ENCODE measurements at places on chromosomes 6 and 20.
A peak's percentile ranks its signal among the peaks of the same experiment; 100 is the strongest.

DNA sequence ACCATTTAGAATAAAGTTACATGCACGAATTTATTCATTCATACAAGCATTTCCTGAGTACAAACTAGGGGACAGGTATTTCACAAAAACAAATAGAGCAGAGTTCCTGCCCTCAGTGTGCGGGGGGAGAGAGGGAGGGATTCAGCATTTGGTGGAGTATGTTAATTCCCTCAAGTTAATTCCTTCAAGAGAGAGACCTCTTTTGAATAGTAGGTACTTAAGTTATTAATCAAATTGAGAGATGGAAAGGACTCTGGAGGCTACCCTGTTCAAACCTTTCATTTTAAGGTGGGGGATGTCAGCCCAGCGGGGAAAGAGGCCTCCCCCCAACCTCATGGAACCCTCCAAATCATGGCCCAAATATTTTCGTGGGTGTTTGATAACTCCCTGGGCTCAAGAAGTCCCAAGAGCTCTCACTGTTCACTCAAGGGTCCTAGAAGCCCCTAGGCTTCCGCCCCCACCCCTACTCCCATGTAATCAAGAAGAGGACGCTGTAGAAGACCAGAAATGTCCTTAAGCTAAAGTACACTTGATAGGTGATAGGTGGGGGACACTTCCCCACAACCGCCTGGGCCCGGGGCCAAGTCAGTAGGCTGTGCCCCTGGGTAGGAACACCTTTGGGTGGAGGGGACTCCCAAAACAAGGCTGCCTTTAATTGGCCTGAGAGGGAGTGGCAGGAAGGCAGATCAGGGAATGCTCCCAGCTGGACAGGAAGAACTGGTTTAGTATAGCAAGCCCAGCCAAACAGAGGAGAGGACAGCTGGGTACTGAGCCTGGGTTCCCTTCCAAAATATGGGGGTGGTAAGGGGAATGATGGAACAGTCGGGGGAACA is 2.9 kb downstream of the SDC4 start:
- no peak for DNase-seq

- DNase-seq = peak; percentile 91
These were observed at the start of the genes PACRG and PRKN for GRCh38 chr6:162727322-162728182. Gene PACRG, plus strand, starts transcription at chr6:162727974. Gene PRKN, minus strand, starts transcription at chr6:162727766.

- DNase-seq = no peak
These were observed 26.2 kb downstream of the E2F3 start for GRCh38 chr6:20427856-20428255.

- no peak for DNase-seq
These were observed 28.3 kb upstream of the SMIM29 start for GRCh38 chr6:34276881-34277762.

DNA sequence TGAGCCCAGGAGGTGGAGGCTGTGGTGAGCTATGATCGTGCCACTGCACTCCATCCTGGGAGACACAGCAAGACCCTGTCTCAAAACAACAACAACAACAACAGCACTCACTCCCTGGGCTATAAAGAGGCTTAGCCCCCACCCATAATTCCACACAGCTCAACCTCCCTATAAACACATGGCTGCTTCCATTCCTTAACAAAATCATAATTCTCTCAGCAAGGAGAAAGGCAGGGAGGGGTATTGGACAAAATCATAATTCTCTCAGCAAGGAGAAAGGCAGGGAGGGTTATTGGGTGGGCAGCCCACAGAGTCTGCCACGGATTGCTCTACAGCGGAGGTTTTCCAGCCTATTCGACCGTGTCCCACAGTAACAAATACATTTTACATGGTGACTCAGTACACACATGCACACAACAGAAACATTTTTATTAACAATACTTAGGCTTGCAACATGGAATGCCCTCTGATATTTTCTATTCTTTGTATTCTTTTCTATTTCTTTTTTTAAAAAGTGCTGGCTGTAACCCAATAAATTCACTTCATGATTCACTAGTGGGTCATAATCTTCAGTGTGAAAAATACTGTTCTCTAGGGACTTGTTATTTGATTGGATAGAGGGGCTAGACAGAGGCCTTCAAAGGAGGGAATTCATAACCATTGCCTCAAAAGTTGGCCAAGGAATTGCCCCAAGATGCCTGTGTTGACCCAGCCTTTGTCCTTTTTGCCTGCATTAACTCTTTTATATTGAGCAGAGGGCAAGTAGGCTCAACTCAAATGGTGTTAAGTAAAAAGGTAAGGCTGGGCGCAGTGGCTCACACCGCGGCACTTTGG is 50.6 kb upstream of the ZMYND8 start:
- no peak for DNase-seq

GRCh38 chr6:10901770-10902169 is 14.9 kb downstream of the SYCP2L start:
- no peak for DNase-seq

GRCh38 chr20:58428364-58428763 is 39.3 kb downstream of the VAPB start:
- no peak for DNase-seq

DNA sequence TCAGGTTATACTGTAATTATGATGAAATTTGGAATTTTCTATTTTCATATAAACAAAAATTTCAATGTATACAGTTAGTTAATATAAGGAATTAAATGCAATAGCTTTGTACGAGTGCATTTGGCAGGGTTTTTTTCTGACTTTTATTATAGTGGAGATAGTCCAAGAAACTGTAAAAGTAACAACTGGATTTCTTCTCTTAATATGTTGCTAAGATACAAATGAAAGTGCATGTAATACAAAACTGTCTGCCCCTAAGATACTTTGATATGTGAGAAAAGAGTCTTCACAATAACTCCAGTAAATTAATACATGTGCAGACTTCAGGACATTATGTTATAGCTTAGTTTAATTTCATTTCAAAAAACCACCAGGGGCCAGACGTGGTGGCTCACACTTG is 721.4 kb downstream of the CBLN4 start:
- no peak for DNase-seq

- no peak for DNase-seq
These were observed 91.8 kb downstream of the CAP2 start for GRCh38 chr6:17485181-17485580.

Measured in GM04504 (cell line).